ENCODE measurements at places on chromosomes 4 and X.
A peak's percentile ranks its signal among the peaks of the same experiment; 100 is the strongest.

- DNase-seq = no peak
Observed at GRCh38 chrX:53223068-53223693, 1.8 kb downstream of the KDM5C start.

DNA sequence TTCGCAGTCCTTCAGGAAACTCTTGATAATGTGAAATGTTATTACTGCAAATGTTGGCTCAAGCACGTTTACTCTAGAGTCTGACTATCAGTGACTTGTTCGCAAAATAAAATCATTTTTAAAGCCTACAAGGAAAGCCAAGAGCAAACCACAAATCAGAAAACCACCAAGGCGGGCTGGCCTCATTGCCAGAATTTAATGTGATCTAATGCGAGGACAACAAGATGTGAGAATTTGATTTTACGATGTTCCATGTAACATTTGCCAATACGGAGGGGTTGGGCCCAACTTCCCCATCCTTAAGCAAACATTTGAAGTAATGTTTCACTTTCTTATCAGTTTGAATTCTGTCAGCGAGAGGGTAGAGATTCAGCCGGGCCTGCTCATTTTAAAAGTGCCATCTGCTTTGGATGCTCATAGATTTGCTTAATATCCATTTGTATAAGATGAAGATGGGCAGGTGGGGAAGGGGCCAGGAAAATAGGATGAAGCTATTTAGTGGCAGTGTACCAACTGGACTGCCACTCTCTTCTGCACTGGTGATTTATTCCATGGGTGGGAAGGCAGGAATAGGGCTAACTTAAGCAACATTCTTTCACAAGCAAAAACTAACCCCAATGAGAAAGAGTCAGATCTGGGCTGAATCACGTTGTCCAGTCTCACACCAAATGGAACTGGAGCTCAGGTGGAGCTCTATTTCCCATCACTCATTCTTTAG is 225.3 kb downstream of the ANAPC10 start:
- DNase-seq = no peak

DNA sequence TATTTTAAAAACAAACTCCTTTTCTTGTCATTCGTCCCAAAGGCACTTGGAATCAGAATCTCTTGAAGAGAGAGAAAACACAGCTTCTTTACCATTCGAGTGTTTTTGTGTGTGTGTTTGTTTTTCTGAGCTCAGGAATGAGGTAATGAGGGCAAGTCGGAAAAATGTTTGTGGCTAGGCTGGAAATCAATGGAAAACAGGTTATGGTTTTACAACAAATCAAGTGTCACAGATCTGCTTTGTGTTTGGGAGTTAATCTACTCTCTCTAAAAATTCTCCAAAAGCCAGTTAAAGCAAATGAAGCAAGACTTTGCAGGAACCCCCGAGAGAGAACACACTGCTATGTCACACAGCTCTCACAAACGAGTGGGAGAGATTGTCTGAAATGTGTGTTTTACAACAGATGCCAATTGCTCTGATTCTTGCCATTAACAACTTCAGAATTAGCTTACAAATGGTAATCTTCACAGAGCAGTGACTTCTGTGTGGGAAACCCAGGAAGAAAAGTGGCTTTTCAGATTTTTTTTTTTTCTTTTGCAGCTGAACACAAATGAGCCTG is 264.1 kb downstream of the CBLL2 start:
- no peak for DNase-seq

DNA sequence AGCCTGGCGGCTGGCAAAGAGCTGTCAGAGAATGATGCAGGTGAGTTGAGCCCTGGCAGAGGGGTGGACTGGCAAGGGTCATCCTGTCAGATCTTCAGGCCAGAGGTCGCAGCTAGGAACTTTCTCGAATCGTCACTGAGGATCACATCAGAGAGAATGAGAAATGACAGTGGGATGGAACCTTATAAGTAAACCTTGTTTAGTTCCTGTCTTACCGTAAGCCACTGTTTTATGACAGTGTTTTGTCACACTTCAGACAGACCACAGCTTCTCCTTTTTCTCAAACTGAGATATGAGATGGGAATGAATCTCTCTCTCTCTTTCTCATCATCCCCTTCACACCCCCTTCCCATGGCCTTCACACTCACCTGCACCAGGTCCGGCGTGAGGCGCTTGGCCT is 9.3 kb downstream of the DIPK2B start:
- DNase-seq = no peak

- no peak for DNase-seq
Observed at GRCh38 chrX:100673397-100673953, 29.5 kb downstream of the SRPX2 start.

DNA sequence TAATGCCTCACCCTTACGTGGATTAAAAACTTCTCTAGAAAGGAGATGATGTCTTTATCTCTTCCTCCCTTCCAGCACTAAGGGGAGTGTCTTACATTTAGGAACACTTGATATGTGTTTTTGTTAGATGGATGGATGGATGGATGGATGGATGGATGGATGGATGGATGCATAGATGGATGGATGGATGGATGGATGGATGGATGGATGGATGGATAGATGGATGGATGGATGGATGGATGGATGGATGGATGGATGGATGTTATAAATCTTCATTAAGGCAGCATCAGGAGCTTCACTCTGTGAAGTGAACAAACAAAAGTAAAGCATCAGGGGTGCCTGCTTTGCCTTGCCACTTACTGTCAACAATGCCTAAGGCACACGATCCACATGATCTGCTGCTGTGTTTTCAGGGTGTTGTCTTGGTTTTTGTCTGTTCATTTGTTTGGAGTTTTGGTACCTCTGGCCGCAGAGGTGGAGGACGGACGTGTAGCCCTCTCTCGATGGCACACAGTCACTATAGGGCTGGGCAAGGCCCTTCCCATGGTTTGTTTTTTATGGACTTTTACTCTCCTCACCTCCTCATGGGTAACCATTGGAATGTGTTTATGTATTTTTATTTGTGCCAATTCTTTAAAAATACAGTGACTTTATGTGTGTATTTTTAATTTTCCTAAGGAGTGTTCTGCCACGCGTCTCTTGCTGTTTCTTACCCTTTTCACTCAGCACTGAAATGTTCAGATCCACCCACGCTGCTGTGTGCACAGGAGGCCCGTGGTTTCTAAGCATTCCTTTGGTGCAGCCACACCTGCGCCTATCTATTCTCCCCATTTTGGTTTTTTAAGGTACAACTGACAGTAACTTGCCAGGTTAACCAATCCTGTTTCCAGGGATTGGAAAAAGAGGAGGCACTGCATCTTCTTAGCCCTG is 91.8 kb upstream of the ENPP6 start:
- DNase-seq = no peak

- DNase-seq = no peak
Observed at GRCh38 chr4:150952167-150952845, 62.8 kb downstream of the LRBA start.

DNA sequence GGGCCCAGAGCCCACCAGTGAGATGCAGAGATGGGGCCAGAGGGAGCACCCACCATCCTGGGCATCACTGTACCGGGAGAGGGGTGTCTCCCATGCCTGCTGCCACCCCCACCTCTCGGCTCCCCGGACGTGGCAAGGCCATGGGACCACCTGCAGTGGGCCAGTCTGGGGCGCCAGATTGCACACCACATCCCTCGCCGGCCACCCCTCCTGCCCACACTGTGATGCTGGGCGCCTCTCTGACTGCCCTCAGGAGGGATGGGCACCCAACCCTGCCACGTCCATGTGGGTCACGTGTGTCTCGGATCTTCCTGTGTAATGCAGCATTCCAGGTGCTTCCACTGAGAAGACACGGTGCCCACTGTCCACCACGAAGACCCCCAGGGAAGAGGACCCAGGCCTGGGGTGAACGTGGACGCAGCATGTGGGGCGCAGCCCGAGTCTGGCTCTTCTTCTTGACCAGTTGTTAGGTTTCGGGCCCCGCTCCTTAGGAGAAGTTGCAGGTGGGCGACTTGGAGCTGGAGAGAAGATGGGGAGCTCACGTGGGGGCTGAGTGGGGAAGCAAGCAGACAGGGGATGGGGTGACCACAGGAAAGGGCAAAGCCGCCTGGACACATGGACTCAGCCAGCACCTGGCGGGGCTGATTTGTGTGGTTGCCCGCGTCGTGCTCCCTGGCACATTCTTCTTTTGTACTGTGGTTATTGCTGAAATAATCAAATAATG is 47.7 kb downstream of the ZFYVE28 start:
- DNase-seq = no peak

GRCh38 chr4:69025191-69025998 is 70.9 kb upstream of the UGT2B7 start:
- DNase-seq = no peak

GRCh38 chr4:116599859-116600258 is 485.5 kb downstream of the TRAM1L1 start:
- no peak for DNase-seq

GRCh38 chr4:42371305-42372252 is 25.7 kb upstream of the SHISA3 start:
- DNase-seq = no peak

DNA sequence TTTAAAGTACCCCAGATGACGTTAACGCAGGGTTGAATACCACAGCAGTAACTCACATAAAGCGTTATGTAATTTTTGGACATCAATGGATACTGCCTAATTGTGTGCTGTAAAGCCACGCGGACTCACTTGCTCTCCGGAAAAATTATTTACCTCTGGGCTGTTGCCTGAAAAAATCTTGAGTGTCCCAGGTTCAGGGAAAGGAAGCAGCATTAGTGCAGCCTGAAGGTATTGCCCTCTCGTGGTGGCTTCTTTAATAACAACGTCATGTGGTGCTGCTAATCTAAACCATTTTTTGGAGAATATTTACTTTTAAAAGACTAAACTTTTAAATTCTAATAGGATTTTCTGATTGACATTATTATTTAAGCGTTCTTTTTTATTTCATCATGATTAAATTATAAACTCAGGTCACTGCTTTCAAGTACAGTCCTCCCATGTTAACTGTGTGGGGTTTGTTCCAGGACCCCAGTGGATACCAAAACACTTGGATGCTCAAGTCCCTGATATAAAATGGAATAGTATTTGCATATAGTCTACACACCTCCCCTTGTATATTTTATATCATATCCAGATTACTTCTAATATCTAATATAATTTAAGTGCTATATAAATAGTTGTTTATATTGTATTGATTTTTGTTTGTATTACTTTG is 384.8 kb downstream of the FAM133A start:
- DNase-seq = no peak

- no peak for DNase-seq
Observed at GRCh38 chrX:27555514-27555913, 34.6 kb upstream of the DCAF8L2 start.

DNA sequence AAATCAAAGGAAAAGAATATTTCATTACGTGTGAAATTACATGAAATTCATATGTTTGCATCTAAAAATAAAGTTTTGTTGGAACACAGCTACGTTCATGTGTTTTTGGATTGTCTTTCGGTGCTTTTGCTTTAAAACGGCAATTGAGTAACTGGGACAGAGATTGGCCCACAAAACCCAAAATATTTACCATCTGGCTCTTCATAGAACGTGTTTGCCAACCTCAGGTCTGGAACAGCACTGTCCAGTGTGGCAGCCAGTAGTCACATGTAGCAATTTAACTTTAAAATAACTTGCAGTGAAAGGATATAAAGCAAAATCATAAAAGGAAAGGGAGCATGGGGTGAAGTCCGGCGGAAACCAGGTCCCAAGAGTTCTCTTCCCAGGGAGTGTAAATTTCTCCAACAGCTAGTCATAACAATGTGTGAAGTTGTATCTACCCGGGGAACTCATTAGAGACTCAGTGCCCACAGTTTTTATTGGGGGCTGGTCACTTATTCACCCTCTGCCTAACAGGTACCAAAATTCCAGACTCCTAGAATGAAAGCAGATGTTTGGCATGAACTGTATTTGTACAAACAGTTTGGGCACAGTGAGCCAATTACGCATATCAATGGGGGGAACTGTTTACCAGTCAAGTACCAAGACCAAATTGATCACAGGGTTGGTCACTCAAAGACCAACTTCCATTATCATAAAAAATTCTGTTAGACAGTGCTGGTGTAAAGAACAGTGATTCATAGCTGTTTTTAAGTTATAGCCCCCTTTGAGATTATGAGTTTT is 10.3 kb downstream of the OCIAD1 start:
- DNase-seq = no peak

GRCh38 chr4:127648061-127648460 is 15.3 kb downstream of the INTU start:
- no peak for DNase-seq

DNA sequence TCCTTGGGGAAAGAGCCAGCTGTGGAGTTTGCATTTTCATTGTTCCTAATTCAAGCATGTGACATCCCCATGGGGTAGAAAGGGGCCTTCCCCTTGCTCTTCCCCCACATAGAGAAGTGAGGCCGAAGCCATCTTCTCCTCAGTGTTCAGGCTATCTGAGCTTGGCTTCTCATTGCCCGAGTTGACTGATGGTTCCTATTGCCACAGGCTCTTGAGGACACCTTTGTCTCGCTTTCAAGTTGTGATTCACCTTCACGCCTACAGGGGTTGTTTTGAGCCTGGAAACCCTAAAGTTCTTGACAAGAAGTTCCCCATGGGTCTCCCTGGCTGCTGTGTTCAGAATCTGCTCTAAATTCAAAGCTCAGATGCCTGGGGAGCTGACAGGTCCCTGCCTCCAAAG is 25.0 kb downstream of the CCNQ start:
- no peak for DNase-seq

GRCh38 chr4:110154582-110154981 is 43.8 kb downstream of the ELOVL6 start:
- no peak for DNase-seq

- no peak for DNase-seq
Observed at GRCh38 chr4:186808630-186809018, 85.0 kb upstream of the FAT1 start.

- DNase-seq = no peak
Observed at GRCh38 chr4:76192236-76192635, 21.4 kb downstream of the SCARB2 start.

DNA sequence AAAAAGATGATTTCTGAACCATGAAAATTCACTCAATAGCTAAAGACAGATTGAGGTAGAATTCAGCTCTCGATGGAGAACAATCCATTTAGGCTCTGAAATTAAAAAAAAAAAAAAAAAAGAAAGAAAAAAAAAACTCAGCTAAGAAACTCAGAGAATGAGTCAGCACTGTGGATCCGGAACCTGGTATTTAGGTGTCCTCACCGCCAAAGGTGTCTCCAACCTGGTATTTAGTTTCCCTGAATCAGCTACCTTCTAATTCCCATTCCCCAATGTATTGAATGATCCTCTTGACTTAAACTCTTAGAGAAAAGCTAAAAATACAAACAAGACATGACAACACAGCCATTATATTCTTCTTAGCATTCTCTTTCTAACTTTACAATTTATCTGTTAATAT is 150.3 kb upstream of the RASGEF1B start:
- DNase-seq = no peak

- peak; percentile 63 for DNase-seq
Observed at GRCh38 chr4:17066972-17067371, 168.5 kb upstream of the LDB2 start.

DNA sequence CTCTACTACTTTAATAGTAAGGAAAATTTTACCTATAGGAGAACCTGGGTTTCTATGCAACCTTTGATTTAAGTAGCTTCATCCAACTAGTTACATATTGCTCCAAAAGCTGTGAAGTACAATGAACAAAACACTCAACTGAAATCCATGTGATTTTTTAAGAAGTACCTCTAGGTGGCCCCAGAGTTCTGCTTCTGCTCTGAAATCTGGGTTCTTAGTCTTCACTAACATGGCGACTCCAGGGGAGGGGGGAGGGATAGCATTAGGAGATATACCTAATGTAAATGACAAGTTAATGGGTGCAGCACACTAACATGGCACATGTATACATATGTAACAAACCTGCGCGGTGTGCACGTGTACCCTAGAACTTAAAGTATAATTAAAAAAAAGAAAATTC is 73.4 kb upstream of the MAGEB2 start:
- DNase-seq = no peak
